ENCODE measurements at places on chromosomes 1 and 21. TPM values are rescaled to one million over a fixed set of nuclear protein-coding genes. Genes with fewer than 3 reads are reported as not detected.

SNX7 gene
- not detected for total RNA-seq

RGS1 gene
- total RNA-seq: 0.22 TPM

NID1 gene
- total RNA-seq: not detected

OR2L13 gene
- total RNA-seq: not detected

LRRC3 gene
- total RNA-seq: not detected

RGS13 gene
- 176 TPM for total RNA-seq

KCNA3 gene
- total RNA-seq: not detected

CLDN8 gene
- not detected for total RNA-seq

APCS gene
- total RNA-seq: not detected

All from Karpas-422 (cell line).